ENCODE measurements at places on chromosomes 4 and X.

- DNase-seq, result no peak
Measured at GRCh38 chrX:41332408-41333002, 1.5 kb upstream of the DDX3X start.

DNA sequence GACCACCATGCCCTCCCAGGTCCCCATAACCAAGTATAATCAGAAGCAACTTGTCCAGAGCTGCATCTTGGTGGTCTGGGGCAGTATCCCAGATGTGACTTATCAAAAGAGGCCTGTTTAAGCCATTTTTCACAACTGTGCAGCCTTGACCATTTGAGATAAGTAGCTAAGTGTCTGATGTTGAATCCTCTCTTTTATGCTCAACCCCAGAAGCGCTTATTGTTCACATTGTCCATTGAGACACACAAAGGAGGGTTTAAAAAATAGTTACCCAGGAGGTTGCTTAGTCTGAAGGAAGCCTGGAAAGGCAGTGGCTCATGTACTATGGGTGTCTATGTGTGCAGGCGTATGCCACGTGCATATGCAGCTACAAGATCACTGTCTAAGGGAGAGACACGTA is 27.0 kb downstream of the ENPP6 start:
- no peak for DNase-seq

- DNase-seq, result no peak
Measured at GRCh38 chr4:24121395-24122175, 231.7 kb upstream of the PPARGC1A start.

- DNase-seq, result no peak
Measured at GRCh38 chr4:26692014-26692726, 108.3 kb downstream of the TBC1D19 start.

- no peak for DNase-seq
Measured at GRCh38 chr4:173254646-173255045, 79.5 kb downstream of the HMGB2 start.
